ENCODE measurements at places on chromosomes 7 and 10.

- DNase-seq = no peak
These were observed 278.5 kb upstream of the KLF14 start for GRCh38 chr7:131012477-131013031.

- no peak for DNase-seq
These were observed 126.7 kb downstream of the INHBA start for GRCh38 chr7:41576166-41576565.

GRCh38 chr10:5502061-5502521, 2.7 kb upstream of the CALML5 start:
- no peak for DNase-seq

GRCh38 chr7:126574276-126575250, 678.2 kb downstream of the GRM8 start:
- peak; percentile 50 for DNase-seq

DNA sequence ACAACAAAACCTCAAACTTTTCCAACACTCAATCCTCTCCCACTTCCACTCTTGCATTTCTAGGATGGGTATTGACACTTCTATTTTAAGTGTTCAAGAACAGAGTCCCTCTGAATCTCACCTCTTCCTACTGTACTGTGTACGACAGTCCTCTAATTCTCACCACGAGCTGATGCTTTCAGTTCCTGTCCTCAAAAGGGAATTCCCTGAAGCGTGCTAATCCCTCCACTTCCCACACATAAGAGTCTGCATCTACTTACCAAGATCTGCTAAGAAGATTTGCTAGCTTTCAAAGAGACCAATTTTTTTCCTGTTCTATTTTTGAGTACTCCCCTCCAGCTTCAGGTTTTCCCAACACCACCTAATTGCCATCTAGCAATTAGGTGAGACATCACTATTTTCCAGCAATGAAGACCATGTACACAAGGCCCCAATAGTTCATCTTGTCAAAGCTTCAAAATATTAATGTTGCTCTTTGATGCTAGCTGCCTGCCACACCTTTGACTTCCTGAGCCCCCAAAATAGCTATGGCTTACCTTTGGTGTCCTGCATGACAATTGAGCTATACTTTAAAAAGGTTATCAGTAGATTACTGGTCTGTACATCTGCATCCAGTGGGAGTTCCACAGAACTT, 54.4 kb downstream of the ARMH3 start:
- no peak for DNase-seq

DNA sequence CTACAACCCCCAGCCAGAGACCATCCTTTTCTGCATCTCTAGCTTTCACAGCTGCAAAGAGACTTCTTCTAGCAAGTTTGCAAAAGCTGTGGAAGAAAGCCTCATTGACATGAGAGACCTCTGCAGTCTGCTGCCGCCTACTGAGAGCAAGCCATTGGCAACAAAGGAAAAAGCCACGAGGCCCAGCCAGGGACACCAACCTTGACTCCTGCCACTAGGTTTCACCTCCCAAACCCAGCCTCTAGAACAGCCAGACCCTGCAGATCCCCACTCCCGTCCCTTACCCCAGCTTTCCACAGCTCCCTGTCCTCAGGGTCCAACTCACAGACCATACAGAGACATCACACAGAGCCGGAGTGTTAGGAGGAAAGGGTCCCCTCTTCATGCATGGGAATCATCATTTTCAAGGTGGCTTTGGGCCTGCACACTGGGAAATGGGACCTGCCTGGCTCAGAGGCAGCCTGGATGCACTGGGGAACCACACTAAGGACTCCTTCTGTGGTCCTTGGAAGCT, 14.6 kb upstream of the C10orf53 start:
- no peak for DNase-seq

- no peak for DNase-seq
These were observed 31.1 kb upstream of the COMMD3 start for GRCh38 chr10:22285130-22285529.

- DNase-seq = no peak
These were observed 7.2 kb downstream of the AKR1B1 start for GRCh38 chr7:134451656-134452055.

- DNase-seq = no peak
These were observed 105.5 kb upstream of the PTN start for GRCh38 chr7:137449016-137449415.

DNA sequence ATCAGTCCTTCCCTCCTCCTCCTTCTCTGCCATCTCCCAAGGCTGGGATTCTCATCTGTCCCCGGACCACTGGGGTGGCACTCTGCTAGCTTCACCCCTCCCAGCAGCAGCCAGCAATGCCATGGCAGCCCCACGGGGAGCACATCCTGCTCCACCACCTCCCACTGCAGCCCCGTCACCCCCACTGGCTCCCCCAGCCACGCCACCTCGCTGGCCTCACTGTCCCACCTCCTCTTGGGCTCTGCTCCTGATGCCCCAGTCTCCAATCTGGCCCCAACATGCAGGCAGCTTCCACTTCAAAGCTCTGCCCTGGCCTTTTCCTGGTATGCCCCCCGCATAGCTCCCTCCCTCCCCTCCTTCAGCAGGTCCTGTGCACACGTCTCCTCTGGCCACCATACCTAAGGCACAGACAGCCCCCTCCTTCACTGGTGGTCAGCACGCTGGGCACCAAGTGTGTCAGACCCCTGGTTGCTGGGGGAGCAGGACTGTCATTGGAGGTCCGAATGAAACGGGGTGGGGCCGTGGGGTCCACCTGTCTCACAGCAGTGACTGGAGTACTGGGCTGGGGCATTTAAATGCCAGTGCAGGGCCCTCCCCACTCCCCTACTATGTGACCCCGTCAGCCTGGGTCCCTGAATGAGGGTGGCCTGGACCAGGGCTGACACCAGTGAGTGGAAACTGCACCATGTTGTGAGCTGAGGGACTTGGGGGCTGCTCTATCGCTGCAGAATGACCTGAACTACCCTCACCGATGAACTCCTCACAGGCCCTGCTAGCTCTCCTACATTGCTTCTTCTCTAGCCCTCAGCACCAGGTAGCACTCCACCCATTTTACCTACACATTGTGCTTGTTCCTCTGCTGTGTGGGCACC, 38.7 kb downstream of the RASGEF1A start:
- DNase-seq = no peak

- DNase-seq = no peak
These were observed 24.1 kb upstream of the CARD11 start for GRCh38 chr7:3067606-3068380.

DNA sequence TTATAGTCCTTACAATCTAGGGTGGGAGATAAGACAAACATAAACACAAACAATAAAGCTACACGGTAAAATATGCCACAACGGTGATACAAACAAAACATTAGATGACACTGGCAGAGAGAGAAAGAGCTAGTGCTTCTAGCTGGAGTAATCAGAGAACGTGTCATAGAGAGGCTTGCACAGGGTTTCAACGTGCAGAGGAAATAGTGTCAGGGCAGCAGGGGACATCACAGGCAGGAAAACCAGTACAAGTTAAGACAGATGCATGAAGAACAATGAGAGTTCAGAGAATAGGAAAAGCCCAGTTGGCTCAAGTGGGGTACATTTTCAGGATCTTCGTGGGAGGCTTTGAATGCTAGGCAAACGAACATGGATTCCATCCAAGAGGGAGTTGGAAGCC, 91.4 kb downstream of the ZNF438 start:
- DNase-seq = no peak

- peak; percentile 48 for DNase-seq
These were observed 495.3 kb downstream of the LRMDA start for GRCh38 chr10:75926763-75927162.

- DNase-seq = no peak
These were observed 184.7 kb upstream of the KAT6B start for GRCh38 chr10:74641659-74642058.

- DNase-seq = no peak
These were observed 27.2 kb downstream of the GTF2IRD1 start for GRCh38 chr7:74480861-74481417.

- DNase-seq = no peak
These were observed 588 bp downstream of the CYREN start for GRCh38 chr7:135169964-135170273.

DNA sequence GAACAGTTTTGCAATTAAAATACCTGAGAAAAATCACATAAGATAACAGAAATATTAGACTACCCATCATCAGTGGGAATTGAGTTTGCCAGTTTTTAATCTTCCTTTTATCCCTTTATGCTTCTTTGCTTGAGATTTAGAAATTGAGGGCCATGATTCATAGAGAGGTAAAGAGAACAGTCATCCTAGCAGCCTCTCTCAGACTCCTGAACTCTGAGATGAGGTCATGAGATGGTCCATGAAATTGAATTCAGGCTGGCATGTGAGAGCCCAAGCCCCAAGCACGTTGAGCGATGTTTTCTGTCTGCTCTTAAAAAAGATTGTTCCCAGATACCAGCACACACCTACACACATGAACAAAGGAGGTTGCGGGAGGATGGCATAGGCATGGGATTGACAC, 91.1 kb downstream of the CREB5 start:
- no peak for DNase-seq

GRCh38 chr7:158283016-158283974, 304.3 kb downstream of the PTPRN2 start:
- DNase-seq = no peak

DNA sequence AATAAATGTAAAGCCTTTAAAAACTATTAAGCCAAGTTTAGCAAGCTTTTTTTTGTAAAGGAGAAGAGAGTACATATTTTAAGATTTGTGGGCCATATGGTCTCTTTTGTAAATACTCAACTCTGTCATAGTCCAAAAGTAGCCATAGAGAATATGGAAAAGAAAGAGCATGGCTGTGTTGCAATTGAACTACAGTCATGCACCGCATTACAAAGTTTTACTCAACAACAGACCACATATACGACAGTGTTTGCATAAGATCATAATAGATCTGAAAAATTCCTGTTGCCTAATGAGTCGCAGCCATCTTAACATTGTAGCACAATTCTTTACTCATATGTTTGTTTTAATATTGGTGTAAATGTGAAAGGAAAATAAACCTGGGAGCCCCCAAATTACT, 440.8 kb downstream of the HTR7 start:
- no peak for DNase-seq

DNA sequence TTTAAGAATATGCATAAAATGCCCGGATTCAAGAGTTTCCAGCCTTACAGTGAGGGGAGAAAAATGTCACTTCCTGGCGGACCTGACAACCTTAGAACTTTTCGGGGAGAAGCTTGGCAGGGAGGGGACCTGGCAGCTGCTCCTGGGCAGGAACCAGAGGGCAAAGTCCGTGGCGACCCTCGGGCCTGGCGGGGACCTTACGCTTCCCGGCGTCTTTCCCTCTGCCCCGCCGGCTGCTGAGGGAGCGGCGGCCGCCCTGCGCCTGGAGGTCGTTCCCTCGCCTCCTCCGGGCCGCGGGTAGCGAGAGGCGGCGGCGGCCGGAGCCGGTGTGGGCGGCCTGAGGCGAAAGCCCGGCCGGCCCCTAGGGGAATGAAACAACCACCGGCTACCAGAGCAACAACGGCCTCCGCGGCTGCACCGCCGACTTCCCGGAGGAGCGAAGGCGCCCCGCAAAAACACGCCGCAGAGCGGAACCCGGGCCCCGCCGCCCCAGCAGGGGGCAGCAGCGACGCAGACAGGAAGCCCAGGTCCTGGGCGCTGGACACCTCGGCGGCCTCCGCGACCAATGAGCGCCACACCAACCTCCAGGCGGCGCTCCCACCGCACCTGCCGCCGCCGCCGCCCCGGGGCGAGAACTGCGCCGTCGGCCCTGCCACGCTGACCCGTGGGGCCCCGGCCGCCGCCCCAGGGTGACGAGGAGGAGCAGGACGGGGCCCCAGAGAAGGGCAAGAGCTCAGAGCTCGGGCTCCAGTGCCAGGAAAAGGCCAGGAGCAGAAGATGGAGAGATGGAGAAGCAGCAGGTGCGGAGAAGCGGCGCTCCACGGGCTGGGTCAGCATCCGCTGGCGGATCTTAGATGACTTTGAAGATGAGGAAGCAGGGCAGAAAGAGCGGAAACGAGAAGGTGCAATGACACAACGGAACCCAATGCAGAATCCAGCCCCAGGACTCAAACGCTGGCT, 10.5 kb upstream of the ACSM6 start:
- DNase-seq = peak; percentile 98

DNA sequence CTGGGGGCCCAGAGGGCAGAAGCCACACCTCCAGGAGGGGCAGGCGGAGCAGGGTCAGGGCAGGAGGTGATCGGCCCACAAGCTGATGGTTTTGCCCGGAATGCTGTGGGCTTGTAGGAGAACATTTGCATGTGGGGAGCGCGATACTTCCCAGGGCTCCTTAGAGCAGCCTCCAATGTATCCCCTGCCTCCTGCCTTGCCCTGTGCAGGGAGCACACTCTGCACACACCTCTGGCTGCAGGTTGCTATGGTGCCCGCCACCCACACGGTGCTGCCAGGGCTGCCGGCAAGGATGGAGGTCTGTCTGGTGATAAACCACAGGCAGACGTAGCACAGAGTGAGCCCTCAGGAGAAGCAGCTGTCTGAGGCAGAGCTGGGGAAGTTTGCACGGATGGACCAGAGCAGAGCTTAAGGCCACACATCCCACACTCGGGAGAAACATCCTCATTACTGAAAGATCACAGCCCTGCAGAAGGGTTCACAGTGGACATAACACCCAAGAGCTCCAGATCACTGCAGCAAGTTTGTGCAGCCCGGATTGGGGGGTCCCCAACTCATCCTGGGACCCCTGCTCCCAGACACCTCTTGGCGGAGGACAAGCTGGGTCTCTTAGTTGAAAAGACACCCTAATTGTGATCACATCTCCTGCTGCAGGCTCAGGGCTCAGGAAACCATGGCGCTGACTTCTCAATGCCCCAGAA, 41.8 kb downstream of the VIPR2 start:
- DNase-seq = no peak

DNA sequence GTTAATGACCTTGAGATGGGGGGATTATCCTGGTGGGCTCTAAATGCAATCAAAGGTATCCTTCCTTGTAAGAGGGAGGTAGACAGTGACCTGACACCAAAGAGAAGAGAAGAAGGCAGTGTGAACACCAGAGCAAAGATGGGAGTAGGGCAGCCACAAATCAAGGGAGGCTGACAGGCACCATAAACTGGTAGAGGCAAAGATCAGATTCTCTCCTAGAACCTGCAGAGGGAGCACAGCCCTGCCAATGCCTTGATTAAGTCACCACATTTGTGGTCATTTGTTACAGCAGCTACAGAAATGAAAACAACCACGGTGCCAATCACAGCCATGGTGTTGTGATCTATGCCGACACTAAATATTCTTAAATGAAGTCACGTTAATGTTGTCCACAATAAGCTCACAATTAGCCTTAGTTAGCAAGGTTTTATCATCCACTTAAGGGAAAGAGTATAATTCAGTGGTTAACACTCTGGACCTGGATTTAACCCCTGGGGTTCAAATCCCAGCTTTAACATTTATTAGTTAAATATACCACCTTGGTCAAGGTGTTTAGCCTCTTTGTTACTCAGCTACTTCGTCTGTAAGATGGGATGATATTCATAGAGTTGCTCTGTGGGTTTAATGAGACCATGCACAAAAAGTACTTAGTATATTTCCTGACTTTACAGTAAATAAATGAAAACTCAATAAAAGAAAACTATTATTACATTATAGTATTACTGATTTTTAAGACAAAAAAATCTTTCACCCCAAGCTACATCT, 70.8 kb downstream of the SGMS1 start:
- no peak for DNase-seq

All from iPS-NIHi11 (cell line).